ENCODE measurements at places on chromosomes 11 and 22.

- no peak for DNase-seq
Measured at GRCh38 chr22:22515890-22516289, 4.2 kb downstream of the ZNF280A start.

DNA sequence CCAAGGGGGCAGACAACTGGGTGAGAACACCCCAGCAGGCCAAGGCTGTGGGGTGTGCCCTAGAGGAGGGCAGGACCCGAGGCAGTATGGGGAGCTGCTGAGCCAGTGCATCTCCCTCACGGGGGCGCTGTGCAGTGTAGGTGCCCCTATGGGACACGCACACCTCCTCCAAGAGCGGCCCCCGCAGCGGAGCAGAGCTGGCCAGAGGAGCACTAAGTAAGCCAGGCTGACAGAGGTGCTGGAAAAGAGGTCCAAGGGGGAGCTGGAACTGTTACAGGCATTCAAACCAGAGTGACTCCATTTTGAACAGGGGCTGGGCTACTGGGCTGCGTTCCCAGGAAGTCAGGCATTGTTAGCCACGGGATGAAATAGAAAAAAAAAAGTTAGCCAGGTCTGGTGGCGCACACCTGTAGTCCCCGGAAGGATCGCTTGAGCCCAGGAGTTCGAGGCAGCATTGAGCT lies 41.8 kb downstream of the TST start:
- peak; percentile 64 for DNase-seq

GRCh38 chr11:8698917-8699441 lies 16.4 kb downstream of the RPL27A start:
- no peak for DNase-seq

DNA sequence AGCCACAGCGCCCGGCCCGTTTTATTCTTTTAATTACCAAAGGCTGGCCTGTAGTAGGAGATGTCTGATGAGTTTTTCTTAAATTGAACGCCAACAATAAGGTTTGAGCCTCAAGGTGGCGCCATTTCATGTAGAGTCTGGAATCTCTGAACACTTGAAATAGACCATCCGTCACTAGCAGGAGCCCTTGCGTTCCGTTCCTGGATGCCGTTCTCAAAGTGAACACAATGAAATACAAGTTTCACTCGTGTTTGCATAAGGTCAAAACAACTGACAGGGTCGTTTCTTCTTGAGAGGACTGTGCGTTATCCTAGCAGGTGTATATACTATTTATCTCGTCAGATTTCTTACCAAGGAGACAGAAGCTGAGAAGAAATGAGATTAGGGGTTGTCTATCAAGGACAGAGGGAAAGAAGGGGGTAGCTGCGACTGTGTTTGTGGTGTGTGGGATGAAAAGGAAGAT lies 18.7 kb upstream of the SCGB1D1 start:
- peak; percentile 85 for DNase-seq

GRCh38 chr22:27179161-27179560 lies 521.8 kb downstream of the MIAT start:
- no peak for DNase-seq

DNA sequence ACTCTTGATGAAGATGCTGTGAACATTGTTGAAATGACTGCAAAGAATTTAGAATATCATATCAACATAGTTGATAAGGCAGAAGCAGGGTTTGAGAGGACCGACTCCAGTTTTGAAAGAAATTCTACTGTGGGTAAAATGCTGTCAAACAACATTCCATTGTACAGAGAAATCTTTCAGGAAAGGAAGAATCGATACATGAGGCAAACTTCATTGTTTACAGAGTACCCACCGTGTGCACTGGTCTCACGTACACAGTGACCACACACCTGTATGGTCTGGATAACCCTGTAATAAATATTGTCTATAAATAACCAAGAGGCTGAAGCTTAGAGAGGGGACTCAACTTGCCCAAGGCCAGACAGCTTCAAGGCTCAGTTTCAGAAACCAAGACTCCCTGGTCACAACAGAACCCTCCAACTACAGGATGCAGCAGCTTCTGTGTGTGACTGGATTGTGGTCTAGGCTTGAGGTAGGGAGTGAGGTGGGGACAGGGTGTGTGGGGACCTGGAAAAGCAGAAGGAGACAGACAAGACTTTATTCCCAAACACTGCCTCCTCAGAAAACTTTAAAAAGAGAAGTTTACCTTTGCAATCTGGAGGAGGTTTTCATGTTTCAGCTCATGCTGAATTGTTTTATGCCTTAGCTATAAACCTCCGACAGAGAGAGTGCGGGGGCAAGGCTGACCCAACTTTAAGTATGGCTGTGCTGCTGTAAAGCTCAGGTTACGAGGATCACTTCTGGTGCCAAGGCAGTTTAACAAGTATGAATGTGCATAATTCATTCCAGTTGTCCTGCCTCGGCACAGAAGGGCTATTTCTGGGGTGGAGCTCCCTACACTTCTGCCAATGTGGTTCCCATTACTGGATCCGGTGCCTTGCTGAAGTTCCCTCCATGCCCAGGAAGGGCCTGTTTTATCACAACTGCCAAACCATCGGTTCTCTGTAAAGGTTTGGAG lies 372.6 kb upstream of the NARS2 start:
- no peak for DNase-seq

- DNase-seq, result peak; percentile 96
Measured at GRCh38 chr22:31661851-31662667, at the start of gene PISD. PISD (minus strand) TSS chr22:31662215; CDS start chr22:31662208, 7 bp downstream.
